ENCODE measurements at places on chromosomes 5 and 9. TPM values are rescaled to one million over a fixed set of nuclear protein-coding genes. Genes with fewer than 3 reads are reported as not detected.
A peak's percentile ranks its signal among the peaks of the same experiment; 100 is the strongest.

Gene FAM169A
- 13.4 TPM for total RNA-seq

Gene FRMD3
- total RNA-seq, result 0.46 TPM

Gene LCN10
- total RNA-seq, result 0.70 TPM

Gene NR2F1-AS1
- 0.93 TPM for total RNA-seq

Gene NOXA1
- 1.8 TPM for total RNA-seq

Gene BNIP1
- 25.6 TPM for total RNA-seq

Gene ZNF618
- total RNA-seq, result 0.23 TPM

Gene NCBP1
- total RNA-seq, result 25.4 TPM

Gene LRRC14B
- not detected for total RNA-seq

Gene SLC28A3
- 1.5 TPM for total RNA-seq

Gene SOHLH1
- total RNA-seq, result not detected

- DNase-seq, result no peak
- no peaks in the 10 kb centered on the region for H3K4me1 ChIP-seq
- H3K4me3 ChIP-seq, result no peak overlapping the region
- peak overlapping the region; percentile 74 for H3K27ac ChIP-seq
Measured at GRCh38 chr5:140677947-140678346, 4.6 kb upstream of the DND1 start.

- H3K4me3 ChIP-seq, result peak overlapping the region; percentile 52
- peak overlapping the region; percentile 61 for H3K27ac ChIP-seq
- H3K4me1 ChIP-seq, result peaks cover 39% of the 10 kb centered on the region
- no peaks in the 10 kb centered on the region for H3K27me3 ChIP-seq
- peaks cover 20% of the 10 kb centered on the region for H3K36me3 ChIP-seq
Measured at GRCh38 chr5:50766967-50767366, 100.5 kb downstream of the PARP8 start.

- peaks cover 37% of the 10 kb centered on the region for H3K4me1 ChIP-seq
- DNase-seq, result no peak
- H3K4me3 ChIP-seq, result no peak overlapping the region
- no peaks in the 10 kb centered on the region for H3K27me3 ChIP-seq
Measured at GRCh38 chr9:85704744-85705143, 37.0 kb downstream of the AGTPBP1 start.

DNA sequence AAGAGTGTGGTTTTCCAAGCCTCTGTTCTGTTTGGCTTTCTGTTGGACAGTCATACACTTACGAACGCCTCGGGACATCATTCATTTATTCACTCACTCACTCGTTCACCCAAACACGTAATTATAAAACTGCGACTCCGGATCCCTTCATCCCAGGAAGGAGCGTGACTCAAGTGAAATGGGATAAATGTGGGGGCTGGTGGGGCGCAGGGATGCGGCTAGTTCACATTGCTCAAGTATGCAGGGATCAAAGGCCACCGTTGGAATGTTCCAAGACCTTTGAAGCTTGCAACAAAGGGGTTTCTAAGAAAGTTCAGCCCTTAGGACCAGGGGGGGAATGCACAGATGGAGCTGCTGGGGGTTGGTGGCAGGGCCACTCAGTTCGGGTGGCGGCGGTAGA lies 64.2 kb downstream of the CFAP77 start:
- no peak overlapping the region for H3K4me3 ChIP-seq
- peaks cover 19% of the 10 kb centered on the region for H3K27me3 ChIP-seq
- no peaks in the 10 kb centered on the region for H3K4me1 ChIP-seq
- H3K27ac ChIP-seq, result no peak overlapping the region
- H3K36me3 ChIP-seq, result no peaks in the 10 kb centered on the region

DNA sequence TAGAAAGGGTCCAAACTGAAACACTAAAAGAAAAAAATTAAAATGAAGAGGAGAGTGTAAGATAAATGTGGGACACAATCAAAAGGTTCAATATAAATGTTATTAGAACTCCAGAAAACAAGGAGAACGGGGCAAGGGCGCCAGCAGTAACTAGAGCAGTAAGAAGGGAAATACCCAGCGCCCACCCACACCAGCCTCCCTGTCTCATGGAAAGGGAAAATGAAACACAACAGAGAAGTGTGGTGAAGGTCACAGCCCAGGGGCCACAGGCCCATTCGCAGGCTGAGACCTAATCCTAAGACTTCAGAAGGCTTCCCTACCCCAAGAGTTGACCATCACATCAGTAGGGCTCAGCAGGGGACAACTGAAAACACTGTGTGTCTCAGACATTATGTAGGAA lies 45.8 kb upstream of the CLK4 start:
- H3K27me3 ChIP-seq, result peaks cover 13% of the 10 kb centered on the region
- H3K4me3 ChIP-seq, result no peak overlapping the region
- DNase-seq, result peak; percentile 5
- peaks cover 8% of the 10 kb centered on the region for H3K4me1 ChIP-seq

DNA sequence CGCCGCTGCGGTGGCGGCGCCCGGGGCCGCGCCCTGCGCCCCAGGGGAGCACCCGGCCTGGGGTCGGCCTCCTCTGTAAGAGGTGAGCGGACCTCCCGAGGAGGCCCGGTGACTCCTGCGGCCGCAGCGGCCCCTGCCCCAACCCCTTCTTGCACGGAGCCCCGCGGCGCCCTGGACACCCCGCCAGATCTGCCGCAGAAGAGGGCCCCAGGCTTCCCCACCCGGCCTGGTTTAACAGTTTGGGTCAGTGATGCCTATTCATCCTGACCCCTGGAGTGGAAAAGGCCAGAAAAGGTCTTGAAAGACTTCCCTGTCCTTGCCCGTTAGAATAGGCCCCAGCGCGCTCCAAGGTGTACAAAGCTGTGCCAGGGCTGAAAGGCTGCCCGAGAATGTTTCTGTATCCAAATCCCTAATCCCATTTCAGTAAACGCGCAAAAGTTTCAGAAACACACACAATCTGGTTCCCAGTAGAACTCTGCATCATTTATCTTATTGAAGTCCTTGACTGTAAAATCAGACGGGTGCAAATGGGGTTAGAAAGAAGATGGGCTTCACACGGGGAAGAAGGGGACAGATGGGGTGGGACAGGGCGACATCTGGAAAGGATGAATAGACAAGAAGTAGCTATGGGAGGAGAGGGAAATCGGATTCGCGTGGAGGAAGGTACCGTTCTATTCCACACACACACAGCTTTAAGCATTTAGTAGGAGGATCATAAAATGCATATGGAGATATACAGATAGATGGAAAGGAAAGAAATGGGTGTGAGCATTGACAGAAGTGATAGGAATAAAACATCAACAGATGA lies 1.1 kb upstream of the SSBP2 start:
- H3K36me3 ChIP-seq, result peaks cover 2% of the 10 kb centered on the region
- H3K27me3 ChIP-seq, result peaks cover 9% of the 10 kb centered on the region
- H3K4me1 ChIP-seq, result peaks cover 21% of the 10 kb centered on the region
- H3K27ac ChIP-seq, result peak overlapping the region; percentile 76

- no peaks in the 10 kb centered on the region for H3K36me3 ChIP-seq
- H3K27ac ChIP-seq, result no peak overlapping the region
- no peak overlapping the region for H3K4me3 ChIP-seq
- no peak for DNase-seq
Measured at GRCh38 chr9:127114606-127115005, 7.8 kb downstream of the ANGPTL2 start.

DNA sequence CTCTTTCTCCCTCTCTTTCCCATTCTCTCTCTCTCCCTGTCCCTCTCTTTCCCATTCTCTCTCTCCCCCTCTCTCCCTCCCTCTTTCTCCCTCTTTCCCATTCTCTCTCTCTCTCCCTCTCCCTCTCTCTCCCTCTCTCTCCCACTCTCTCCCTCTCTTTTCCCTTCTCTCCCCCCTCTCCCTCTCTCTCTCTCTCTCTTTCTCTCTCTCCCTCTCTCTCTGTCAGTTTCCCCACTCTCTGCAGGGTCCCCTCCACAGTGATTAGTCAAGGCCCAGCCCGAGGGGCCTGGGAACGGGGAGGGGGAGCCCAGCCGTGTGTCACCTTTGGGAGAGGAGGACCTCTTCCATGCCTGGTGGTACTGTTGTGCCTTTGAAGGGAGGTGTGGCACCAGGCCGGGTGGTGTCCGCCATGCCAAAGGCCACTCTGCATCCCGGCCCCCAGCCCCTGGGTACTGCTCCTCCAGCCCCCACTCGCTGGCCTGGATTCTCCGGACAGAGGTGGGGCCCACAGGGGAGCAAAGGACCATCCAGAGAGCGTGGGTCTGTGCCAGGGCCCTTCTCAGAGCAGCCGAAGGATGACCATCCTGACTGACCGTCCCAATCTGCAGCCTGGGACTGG lies 25.4 kb downstream of the KCNT1 start:
- no peaks in the 10 kb centered on the region for H3K27me3 ChIP-seq
- H3K36me3 ChIP-seq, result peaks cover 8% of the 10 kb centered on the region
- no peak overlapping the region for H3K4me3 ChIP-seq
- DNase-seq, result no peak
- H3K27ac ChIP-seq, result no peak overlapping the region

GRCh38 chr5:125196481-125197111 lies 450.2 kb upstream of the ZNF608 start:
- DNase-seq, result no peak
- peaks cover 5% of the 10 kb centered on the region for H3K27me3 ChIP-seq
- no peak overlapping the region for H3K4me3 ChIP-seq

- no peak overlapping the region for H3K27ac ChIP-seq
- peaks cover 12% of the 10 kb centered on the region for H3K36me3 ChIP-seq
- H3K4me1 ChIP-seq, result peaks cover 49% of the 10 kb centered on the region
- no peak for DNase-seq
Measured at GRCh38 chr5:154046486-154046885, 7.7 kb downstream of the MFAP3 start.
